Pericardium fibroblast (primary cell): ENCODE measurements at places on chromosomes 1 and 21. TPM values are rescaled to one million over a fixed set of nuclear protein-coding genes. Genes with fewer than 3 reads are reported as not detected.

The CENPL gene
- 2.3 and 4.2 TPM in 2 replicates for total RNA-seq

The WNT9A gene
- total RNA-seq, result 0.47 and 1.5 TPM in 2 replicates

The ITLN1 gene
- total RNA-seq, result 3.5 and 123 TPM in 2 replicates

The FMO1 gene
- 4.4 and 25.3 TPM in 2 replicates for total RNA-seq

The UBE4B gene
- 31.7 and 32.3 TPM in 2 replicates for total RNA-seq

The TMEM61 gene
- total RNA-seq, result 1.1 TPM in 1 of 2 replicates, not detected in the other

The AIRE gene
- not detected in 2 replicates for total RNA-seq

The GPR25 gene
- not detected in 2 replicates for total RNA-seq

The UTS2 gene
- total RNA-seq, result not detected in 2 replicates

The CLDN17 gene
- total RNA-seq, result not detected in 2 replicates

The GJC2 gene
- total RNA-seq, result 0.60 and 6.2 TPM in 2 replicates

The NTNG1 gene
- total RNA-seq, result 3.6 and 11.2 TPM in 2 replicates

The SNX7 gene
- total RNA-seq, result 22.8 and 25.9 TPM in 2 replicates

The RUNX1 gene
- total RNA-seq, result 8.1 and 16.7 TPM in 2 replicates

The TRIM67 gene
- total RNA-seq, result 0.09 and 0.35 TPM in 2 replicates

The BEND5 gene
- 1.8 and 6.9 TPM in 2 replicates for total RNA-seq

The RHD gene
- total RNA-seq, result not detected in 2 replicates

The GNPAT gene
- total RNA-seq, result 26.1 and 27.9 TPM in 2 replicates

The FTCD gene
- total RNA-seq, result 1.4 TPM in 1 of 2 replicates, not detected in the other

The DNAJC6 gene
- total RNA-seq, result 0.26 and 1.6 TPM in 2 replicates

The BSND gene
- not detected in 2 replicates for total RNA-seq
